ENCODE measurements at places on chromosomes 4 and X.

GRCh38 chrX:86806786-86807185, 658.5 kb downstream of the DACH2 start:
- peak; percentile 28 for DNase-seq

DNA sequence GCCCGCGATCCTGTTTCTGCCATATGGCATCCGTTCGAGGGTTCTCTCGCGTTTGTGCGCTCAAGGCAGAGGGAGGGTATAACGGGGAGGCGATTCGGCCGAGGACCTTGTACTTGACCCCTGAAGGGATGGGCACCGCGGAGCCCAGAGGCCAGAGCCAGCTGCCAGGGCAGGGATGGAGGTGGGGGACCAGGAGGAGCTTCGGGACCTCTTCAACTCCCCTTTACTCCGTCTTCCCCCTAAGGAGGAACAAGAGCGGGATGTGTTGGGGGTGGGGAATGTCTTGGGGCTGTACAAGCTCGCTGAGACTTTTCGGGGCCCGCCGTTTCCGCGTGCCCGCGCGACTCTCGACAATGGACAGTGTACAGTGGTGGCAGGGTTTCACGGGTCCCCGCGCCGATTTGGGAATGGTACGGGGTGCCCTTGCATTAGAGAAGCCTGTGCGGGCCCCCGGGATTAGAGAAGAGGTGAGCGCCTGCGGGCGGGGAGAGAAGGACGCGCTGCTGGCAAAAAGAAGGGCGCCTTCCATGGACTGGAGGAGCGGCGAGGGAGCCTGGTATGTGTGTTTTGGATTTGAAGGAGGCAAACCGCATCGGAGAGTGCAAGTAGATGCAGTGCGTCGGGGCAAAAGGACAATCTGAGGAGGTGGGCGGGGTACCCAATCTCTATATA, 760 bp downstream of the UGT8 start:
- DNase-seq, result no peak

GRCh38 chrX:78769101-78769755, 21.7 kb downstream of the LPAR4 start:
- no peak for DNase-seq

- no peak for DNase-seq
These were observed 8.3 kb upstream of the TLR8 start for GRCh38 chrX:12898073-12898472.

DNA sequence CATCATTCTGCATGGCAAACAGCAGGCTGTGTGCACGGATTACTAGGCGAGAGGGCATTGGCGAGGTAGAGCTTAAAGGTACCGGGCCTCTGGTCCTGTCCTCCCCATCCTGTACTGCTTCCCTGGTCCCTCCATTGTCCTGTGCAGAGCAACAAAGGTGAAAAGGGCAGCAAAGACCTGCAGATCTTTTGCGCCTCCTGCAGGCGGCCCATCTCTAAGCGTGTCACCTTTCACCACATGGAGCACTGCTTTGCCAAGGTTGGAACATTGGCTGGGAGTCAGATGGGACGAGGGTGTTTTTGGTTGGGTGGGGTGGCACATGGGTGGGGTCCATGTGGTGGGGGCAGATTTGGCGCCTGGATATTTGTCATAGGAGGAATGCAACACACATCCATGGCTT, 64.7 kb upstream of the UXT start:
- DNase-seq, result peak; percentile 42

DNA sequence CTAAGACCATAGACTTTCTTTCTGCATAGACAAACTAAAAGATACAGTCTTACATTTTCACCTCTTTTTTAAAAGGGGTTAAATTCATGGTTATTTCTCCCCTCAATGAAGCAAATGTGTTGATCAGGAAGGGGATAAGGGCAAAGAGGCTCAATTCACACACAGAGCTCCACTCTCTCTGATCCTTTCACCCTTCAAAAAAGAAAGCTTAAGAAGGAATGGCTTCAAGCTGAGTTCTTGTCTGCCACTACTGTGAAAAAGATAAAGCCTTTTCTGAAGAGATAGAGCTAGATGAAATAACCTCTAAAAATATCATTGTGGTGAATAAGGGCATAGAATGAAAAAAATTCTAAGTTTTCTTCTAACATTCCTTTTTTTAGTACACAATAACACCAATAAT, 28.3 kb downstream of the SEPSECS start:
- no peak for DNase-seq
